ENCODE measurements at places on chromosomes 11 and 22.

DNA sequence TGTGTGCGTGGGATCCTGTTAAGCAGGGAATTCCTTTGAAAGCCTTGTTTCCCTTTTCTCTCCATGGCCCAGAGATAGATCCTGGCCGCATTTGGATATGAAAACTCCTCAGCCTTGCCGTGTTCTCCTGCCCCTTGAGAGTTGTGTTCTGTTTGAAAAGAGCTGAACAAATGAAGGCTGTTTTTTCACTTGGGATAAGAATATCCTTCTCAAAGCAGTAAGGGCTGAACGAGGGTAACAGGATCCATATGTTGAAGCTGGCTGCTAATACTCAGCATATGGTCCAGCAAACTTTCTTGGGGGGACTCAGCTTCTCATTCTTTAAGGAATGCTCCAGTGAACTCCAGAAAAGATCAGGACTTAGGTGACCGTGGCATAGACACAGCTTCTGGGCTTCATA is 114.5 kb upstream of the TTC12 start:
- DNase-seq, result no peak

GRCh38 chr11:131301306-131301705 is 69.1 kb upstream of the NTM start:
- DNase-seq, result no peak

DNA sequence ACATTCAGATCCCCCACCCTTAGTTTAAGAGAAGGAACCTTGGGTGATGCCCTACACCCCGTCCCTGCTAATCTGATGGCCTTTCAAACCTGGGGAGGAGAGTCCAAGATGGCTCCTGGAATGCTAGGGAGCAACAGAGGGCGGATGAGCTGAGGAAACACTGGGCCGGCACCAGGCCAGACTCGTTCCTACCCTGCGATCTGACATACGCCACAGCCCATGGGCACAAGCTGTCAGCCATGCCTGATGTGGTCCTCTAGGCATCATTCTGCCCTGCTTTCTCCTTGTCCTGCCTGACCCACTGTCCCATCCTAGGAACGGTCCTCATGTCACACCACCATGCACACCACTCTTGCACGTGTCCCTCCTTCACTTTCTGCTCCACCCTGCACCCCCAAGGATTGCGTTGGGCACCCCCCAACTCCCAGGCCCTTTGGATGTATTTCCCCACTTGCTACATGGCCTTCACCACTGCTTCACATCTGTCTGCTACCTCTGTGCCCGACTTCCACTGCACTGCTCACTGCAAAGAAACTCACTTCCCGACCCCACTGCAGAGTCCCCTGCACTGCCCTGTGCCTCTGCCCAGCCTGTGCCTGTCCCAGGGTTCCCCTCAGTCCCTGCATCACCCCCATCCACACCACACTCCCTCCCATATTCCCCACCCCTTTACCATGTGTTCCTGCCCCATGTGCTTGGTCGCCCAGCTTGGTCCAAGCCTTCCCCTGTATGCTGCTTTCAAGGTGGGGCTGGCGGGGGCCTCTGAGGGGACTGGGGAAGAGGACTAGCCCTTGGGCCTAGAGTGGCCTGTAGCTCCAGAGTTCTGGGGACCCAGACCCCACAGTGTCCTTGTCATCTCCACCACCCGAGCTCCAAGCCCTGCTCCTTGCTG is 29.2 kb downstream of the USP35 start:
- no peak for DNase-seq

DNA sequence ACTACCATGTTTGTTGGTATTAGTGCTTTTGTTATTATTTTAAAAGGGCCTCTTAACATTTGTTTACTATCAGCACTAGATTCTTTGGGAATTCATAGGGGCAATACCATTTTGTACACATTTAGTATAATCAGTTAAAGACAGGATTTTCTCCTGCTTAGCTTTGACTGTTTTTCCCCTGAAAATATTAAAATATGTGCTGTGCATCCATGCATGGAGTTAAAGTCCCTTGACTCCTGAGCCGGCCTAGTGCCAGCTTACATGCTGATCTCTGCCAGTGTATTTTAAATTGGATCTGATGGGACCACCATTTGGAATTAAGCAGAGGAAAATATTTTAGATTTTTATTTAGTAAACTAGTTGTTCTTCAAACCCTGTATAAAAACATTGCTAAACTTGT is 161.4 kb downstream of the METTL15 start:
- no peak for DNase-seq

DNA sequence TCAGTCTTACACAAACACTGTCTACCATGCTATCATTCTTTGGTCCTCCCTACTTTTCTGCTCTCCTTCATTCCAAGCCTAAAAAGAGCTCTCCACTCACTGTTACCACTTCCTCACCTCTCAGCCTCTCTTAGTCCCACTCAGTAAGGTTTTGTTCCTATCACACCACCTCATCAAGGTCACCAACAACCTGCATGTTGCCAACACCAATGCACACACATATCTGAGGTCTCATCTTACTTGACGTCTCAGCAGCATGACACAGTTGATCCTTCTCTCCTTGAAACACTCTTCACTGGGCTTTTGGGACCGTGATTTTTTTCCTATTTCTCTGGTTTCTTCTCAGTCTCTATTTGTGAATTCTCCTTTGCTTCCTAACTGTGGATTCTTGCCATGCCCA is 8.1 kb downstream of the PISD start:
- no peak for DNase-seq

- DNase-seq, result no peak
Measured at GRCh38 chr11:114209904-114210303, 86.3 kb upstream of the NNMT start.

DNA sequence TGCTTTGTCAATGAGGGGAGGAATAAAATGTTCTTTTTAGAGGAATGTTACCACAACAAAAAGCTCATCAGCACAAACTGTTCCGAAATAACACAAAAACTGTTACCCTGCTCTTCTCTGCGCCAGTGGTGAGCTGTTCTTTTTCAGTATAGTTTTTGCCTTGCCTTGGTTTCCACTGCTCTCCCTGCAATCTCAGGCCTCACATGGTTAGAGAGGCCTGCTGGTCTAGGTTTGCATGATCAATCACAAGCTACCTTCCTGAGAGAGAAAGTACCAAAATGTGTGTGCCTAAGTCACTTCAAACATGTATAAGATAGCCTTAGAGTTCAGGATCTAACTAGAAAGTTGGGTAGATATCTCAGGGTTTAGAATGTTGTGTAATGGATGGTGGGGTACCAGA is 114.6 kb downstream of the STIM1 start:
- no peak for DNase-seq

- no peak for DNase-seq
Measured at GRCh38 chr11:58494101-58494500, 13.8 kb downstream of the OR5B21 start.

- no peak for DNase-seq
Measured at GRCh38 chr11:47001781-47002181, 65.2 kb downstream of the CSTPP1 start.

DNA sequence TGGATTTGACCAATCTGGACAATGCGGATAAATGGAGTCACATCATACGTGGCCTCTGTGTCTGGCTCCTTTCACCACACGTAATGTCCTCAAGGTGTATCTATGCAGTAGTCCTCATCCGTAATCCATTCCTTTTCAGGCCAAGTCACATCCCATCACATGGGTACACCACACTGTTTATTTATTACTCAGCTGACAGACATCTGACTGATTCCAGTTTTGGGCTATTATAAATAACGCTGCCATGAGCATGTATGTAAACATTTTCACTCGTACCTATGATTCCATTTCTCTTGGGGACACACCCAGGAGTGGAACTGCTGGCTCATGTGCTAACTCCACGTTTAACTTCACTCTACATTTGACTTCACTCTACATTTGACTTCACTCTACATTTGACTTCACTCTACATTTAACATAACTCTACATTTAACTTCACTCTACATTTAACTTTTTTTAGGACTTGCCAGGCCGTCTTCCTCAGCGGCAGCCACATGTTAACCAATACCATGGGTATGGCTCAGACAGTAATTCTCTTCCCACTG is 52.1 kb downstream of the SHANK2 start:
- no peak for DNase-seq

DNA sequence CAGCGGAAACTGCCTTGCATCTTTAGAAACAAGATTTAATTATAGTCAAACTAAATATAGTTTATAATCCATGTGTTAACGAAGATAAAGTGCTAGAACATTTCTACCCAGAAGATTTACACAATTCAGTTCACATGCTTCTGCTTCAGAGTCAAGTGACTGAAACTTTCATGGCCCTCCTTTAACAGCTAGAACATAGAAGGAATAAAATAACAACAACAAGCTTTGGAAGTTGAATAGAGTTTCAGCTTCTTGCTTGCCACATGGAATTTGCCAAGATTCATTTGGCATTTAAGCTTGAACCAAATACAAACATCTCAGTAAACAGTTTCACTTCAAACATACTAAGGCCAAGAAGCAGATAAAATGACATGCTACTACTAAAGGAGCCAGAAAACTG is 676.3 kb upstream of the ANO3 start:
- DNase-seq, result no peak

DNA sequence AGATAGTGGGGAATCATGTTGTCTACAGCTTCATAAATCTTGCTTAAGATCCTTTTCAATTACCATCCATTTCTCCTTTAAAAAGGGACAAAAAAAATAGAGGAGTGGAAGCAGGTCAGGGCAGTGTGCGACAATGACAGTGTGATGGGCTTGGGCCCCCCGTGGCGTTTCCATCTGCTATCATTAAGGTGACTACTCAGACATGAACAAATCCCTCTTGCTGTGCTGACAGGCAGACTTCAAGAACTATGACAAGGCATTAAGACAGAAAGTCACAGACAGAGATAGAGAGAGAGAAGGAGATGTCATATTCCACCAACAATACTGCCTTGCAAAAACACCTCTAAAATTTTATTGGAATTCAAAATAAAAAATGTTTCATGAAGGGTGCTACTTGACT is 263.2 kb downstream of the DCDC1 start:
- no peak for DNase-seq

DNA sequence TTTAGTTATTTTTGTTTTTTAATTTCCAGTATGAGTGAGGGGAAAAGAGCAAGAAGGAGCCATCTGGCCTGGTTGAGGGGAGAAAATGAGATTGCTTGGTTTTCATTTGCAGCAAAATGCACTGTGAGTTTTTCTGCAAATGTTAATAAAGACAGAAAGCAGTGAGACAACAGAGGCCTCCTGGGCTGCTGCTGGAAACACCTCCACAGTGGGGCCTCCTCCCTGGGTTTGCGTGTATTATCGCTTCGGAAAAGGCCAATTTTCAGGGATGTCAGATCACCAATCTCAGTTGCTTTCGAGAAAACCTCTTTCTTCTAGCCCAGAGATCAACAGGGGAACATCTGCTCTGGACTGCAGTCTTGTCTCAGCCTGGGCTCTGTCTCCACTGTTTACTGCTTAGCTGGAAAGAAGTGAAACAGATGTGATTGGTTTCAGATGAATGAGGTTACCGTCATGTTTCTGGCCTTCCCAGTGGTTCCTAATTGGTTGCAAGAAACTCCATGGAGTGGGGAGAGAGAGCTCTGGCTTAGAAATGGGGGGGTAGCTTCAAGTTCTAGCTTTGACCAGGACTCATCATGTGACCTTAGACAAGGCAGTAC is 17.3 kb downstream of the TSPAN18 start:
- DNase-seq, result no peak

- DNase-seq, result no peak
Measured at GRCh38 chr22:27138471-27138870, 481.1 kb downstream of the MIAT start.

- peak; percentile 52 for DNase-seq
Measured at GRCh38 chr11:1926156-1927025, 6.9 kb downstream of the TNNT3 start.

DNA sequence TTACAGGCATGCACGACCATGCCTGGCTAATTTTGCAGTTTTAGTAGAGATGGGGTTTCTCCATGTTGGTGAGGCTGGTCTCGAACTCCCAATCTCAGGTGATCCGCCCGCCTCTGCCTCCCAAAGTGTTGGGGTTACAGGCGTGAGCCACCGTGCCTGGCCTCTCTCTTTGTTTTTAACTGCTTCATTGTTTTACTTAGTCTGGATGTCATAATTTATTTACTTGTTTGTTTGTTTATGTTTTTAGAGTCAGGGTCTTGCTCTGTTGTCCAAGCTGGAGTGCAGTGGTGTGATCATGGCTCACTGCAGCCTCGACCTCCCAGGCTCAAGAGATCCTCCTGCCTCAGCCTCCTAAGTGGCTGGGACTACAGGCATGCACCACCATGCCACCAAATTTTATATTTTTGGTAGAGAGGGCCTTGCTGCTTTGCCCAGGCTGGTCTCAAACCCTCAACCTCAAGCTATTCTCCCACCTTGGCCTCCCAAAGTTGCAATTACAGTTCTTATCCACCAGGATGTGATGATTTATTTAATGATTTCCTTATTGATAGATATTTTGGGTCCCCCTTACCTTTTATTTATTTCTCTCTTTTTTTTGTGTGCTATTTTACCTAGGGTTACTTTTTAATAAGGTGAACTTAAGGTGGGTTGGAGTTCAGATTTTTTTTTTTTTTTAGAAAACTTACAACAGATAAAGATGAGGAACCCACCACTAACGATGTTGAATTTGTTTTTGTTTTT is 52.6 kb upstream of the ADA2 start:
- DNase-seq, result no peak

- no peak for DNase-seq
Measured at GRCh38 chr11:112179601-112180000, 4.3 kb downstream of the BCO2 start.

DNA sequence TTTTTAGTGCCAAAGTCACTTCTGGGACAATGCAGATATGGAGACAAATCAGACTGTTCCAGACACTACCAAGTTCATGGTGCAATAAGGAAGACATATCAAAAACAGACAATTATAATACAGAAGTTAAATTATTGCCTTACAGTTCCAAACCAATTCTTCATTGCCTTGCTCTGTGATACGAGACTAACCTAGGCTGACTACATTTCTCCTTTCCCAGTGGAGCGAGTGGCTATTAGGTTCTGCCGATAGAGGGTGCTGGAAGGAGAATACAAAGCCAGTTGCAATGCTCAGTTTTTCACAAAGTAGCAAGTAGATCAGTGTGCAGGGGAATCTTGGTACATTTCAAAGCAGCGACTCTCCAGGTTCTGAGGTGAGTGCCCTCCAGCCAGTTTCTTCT is 67.8 kb downstream of the FAM168A start:
- DNase-seq, result no peak

- DNase-seq, result no peak
Measured at GRCh38 chr11:46858920-46859546, 13.0 kb upstream of the CKAP5 start.

GRCh38 chr11:6225024-6225423 is 9.4 kb downstream of the FHIP1B start:
- no peak for DNase-seq

- DNase-seq, result no peak
Measured at GRCh38 chr22:44181033-44181911, 547 bp downstream of the PARVG start.

GRCh38 chr22:21980547-21980946 is 2.0 kb downstream of the TOP3B start:
- DNase-seq, result no peak

DNA sequence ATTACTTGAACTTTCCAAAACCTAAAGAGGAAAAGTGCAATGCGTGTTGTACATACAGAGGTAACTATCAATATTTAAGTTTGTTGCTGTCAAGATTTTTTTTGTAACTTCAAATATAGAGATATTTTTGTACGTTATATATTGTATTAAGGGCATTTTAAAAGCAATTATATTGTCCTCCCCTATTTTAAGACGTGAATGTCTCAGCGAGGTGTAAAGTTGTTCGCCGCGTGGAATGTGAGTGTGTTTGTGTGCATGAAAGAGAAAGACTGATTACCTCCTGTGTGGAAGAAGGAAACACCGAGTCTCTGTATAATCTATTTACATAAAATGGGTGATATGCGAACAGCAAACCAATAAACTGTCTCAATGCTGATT is 2.1 kb downstream of the ADM start:
- no peak for DNase-seq

All from right cardiac atrium (tissue), 5 donors.